ENCODE measurements at places on chromosomes 6 and 20. TPM values are rescaled to one million over a fixed set of nuclear protein-coding genes. Genes with fewer than 3 reads are reported as not detected.

DNA sequence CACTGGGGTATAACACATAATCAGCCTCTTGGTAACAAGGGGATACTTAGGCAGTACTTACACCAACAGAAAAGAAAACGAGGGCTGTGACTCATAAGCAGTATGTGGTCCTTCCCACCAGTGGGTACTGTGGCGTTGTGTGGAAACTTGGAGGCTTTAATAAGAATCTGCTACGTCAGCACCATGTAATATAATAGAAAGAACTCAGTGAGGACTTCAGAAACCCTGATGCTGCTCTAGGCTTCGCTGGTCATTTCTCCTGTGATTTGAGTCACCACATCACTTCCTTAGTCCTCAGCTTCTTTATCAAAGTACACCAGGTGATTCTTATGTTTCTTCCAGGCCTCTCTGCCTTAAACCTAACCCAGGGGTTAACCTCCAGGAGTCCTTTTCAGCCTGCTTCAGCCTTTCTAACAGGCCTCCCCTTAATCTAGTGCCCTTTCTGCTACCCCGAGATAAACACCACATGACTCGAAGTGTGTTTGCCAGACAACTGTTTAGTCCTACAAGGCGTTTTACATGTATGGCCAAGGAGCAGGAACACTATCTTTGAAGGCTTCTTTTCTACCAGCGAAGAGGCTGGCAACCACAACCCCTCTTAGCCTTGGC lies 68.5 kb downstream of the FYN start:
- peak; percentile 47 for DNase-seq

DNA sequence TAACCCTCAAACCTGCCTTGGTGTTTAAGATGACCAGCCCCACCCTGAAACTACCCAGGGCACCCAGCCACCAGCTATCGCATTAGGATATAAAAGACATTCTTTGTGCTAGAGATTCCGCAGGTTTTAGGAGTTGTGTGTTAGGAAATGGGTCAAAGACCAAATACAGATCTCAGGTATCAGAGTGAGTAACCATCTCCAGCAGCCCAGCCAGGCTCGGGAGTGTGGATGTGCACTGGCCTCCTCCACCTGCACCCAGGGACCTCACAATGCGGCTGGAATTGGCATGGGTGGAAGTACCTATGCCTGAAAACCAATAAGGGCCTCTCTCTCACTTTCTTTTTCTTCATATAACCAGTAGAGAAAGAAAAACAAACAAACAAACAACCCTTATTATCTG lies 51.1 kb upstream of the CST7 start:
- no peak for DNase-seq

DNA sequence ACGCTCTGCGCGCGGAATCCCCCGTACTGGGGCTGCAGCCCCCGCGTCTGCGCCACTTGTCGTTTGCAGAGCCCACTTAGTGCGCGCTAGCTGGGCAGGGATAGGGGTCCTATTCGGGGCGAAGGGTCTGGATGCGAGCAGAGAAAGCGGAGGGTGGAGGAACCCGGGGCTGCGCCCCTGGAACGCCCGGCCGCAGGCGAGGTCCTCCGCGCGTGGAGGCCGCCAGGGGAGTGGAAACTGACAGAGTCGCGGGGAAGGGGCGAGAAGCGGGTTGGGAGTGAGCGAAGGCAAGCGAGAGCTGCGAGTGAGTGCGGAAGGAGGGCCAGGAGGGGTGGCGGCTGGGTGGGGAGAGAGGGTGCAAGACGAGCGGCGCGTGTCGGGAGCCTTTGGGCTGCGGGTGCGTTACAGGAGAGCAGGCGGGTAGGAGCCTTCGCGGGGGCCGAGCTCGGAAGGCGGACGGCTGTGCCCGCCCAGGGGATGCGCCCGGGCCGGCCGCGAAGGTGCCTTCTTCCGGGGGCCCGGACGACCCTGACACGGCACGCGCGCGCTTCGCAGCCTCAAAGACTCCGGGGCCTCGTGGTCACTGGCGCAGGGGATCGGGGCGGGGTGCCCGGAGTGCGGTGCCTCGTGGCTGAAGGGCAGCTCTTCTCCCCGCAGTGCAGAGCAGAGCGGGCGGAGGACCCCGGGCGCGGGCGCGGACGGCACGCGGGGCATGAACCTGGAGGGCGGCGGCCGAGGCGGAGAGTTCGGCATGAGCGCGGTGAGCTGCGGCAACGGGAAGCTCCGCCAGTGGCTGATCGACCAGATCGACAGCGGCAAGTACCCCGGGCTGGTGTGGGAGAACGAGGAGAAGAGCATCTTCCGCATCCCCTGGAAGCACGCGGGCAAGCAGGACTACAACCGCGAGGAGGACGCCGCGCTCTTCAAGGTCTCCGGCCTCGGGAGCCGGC lies 1.2 kb downstream of the IRF4 start:
- DNase-seq = no peak

DNA sequence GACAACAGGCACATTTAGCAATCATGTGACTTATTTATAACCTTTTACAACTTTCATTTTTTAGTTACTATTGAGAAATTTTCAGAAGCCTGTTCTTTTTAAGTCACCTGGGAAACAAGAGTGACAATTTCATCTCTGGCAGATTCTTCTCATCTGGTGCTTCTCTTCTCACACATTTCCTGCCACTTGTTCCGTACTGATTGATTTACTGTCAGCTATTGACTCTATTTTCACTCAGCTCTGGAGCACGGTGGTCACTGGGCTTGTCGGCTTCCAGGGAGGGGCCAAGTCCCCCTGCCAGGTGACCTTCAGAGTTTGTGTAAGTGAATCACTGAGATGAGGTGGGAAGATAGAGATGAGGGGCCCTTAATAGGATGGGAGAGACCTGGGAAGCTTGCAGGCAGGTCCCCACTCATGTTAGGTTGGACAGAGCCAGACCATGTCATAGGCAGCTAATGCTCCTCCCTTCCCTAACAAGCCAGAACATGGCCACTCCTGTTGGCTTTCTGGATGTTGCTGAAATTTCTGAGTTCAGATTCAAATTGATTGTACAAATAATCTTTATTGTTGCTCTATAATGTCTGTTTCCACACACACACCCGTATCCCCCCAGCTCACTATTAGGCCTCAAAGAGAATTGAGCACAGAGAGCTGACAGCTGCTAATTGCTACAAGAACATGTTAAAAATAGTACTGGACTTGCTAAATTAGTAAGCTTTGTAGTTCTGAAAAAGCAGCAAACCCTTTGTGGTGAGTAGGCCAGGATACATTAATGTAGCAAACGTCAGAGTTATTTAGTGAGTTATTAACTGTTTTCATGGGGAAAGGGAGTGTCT lies 13.3 kb downstream of the DUSP22 start:
- no peak for DNase-seq

SYNDIG1 gene
- total RNA-seq = 28.4 TPM

GLYATL3 gene
- total RNA-seq = not detected

BFSP1 gene
- 0.41 TPM for total RNA-seq

POPDC3 gene
- 35.5 TPM for total RNA-seq

RPS6KA2 gene
- total RNA-seq = 95.7 TPM
